Activated gamma-delta T cell treated with Interleukin-2 at 50 U/mL for 16 hours (primary cell): ENCODE measurements at places on chromosomes 6 and 20.

DNA sequence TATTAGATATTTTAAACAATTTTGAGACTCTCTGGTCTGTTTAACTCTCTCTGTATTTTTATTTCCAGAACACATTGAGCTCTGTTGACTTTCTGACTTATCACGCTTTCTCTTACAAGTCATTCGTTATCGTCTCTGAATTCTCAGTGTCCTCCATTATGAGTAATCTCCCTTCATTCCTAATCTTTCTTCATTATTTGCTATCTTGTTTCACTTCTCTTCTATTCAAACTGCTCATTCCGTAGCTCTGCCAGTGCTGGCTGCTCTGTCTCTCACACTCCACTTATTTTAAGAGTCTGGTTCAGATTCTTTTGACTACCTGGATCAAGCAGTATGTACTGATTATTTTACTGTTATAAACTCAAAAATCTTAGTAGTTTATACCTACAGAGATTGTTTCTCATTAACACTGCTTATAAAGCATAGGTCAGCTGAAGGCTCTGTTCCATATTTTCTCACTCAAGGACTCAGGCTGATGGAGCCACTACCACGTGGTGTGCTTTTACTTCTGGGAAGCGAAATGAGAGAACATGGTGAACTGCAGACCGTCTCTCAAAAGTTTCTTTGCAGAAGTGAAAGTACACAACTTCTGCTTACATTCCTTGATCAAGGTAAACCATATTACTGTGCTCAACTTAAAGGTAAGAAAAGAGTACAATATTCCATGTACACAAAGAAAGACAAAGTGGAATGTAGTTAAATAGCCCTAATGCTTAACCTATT lies 485.2 kb downstream of the GRIK2 start:
- no peak for DNase-seq

GRCh38 chr20:25468126-25469075 lies 60.9 kb downstream of the GINS1 start:
- no peak for DNase-seq

- DNase-seq = no peak
These were observed 30.0 kb downstream of the MAP3K4 start for GRCh38 chr6:161021543-161021942.

DNA sequence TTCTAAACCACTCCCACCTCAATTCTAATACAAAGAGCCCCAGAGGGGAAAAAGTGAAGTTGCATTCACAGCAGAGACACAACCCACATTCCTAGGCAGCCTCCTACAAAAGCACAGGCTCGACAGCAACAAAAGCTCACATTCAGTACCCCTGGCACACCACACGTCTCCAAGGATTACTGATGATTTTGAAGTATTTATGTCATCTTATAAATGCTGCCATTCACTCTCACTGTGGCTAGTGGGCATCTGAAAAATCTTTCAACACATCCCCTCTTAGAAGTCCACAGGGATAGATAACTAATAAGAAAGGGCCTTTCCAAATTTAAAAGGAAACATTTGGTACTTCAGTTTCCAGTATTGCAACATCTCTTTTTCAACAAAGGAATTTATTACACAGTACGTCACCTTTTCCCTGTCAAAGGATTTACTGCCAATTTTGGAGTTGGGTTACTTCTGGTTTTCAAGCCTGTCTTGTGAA lies 146.7 kb downstream of the TASP1 start:
- no peak for DNase-seq

DNA sequence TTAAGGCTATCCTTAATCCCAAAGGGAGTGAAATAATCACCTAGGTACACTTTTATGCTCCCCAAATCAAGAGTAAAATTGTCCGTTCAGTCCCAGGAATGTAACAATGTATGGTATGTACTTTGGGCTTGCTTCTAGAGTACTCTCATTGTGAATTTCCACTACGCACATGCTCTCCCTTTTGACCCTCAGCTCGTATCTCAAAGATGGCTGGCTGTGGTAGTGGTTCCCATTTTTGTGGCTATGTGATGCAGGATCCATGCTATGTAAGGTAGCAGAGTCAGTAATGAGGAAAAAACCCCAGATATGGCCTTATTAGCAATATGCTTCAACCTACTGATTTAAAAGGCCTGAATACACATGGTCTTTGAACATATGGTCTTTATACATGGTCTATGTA lies 133.7 kb downstream of the DST start:
- DNase-seq = no peak

DNA sequence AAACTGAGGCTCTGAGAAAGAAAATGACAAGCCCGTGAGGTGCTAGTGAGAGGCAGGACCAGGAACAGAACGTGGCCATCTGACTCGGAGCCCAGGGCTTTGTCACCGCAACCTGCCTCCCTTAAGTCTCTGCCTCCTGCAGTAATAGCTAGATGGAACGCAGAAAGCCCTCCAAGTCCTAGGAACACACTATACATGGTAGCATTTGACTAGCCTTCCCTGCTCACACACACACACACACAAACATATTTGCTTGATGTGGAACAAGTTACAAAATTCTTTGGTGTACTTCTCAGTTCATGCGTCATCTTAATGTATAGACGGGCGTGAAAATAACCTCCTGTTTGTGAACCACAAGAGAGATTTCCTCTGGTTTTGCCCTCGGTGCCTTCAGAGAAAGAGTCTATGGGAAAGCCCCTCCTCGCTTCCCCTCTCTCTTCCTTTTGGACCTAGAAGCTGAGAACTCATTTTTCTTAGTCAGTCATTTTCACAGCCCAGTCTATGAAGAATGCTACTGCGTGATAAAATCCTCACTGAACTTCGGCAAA lies 38.8 kb downstream of the C6orf52 start:
- DNase-seq = no peak

GRCh38 chr6:15553031-15553430 lies 109.8 kb downstream of the DTNBP1 start:
- no peak for DNase-seq

DNA sequence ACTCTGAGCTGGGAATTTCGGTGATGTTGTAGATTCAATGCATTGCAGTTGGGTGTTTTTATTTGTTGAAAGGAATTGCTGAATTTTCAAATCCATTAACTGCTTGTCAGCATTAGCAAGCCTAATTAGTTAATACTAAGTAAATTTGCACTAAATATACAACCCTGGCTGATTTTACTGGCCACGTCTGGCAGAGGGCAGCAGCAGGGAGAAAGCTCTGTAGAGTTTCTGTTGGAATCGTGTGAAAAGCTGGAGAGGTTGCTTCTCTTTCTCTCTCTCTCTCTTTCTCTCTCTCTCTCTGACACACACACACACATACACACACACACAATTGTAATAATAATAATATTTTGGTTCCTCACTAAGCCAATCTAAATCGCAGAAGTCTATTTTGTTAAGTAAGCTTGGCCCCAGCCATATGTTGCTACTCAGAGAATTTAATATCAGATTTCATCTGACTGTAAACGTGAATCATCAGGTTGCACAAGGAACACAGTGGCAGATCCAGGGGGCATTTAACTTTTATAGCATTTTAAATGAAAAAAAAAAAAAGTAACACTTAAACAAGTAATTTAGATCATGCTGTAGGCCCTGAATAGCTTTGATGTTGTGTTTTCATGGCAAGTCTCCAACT lies 289.5 kb downstream of the ESR1 start:
- DNase-seq = no peak

- DNase-seq = no peak
These were observed 14.6 kb upstream of the AARS2 start for GRCh38 chr6:44327760-44328159.

GRCh38 chr20:47456952-47457724 lies 44.5 kb upstream of the NCOA3 start:
- no peak for DNase-seq

- DNase-seq = no peak
These were observed 545.1 kb upstream of the GJE1 start for GRCh38 chr6:141587482-141588266.

DNA sequence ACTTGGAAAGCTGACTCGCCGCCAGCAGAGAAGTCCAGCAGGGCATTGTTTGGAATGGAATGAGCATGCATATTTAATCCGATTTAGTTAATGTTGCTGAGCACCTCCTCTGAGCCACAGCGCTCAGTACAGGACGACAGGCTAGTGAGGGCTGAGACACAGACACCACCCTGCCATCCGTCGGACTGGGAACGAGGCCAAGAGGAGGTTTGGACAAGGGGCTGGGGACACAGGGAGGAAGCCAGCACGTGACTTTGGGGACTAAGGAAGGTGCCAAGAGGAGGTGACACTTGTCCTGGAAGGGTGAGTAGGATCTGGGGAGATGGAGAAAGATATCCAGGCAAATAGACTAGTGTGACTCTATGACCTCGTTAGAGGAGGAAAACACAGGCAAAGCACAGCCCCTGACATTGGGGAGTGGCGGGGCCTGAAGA lies 152.5 kb upstream of the ECI2 start:
- DNase-seq = no peak

- no peak for DNase-seq
These were observed 262.5 kb downstream of the FRK start for GRCh38 chr6:115798229-115798628.

- DNase-seq = peak; percentile 49
These were observed at the start of gene AIG1 for GRCh38 chr6:143060806-143061596. AIG1 (plus strand) TSS chr6:143060889; CDS start chr6:143060926, 37 bp downstream.
